ENCODE measurements at places on chromosomes 3 and 15. TPM values are rescaled to one million over a fixed set of nuclear protein-coding genes. Genes with fewer than 3 reads are reported as not detected.

The ERC2 gene
- total RNA-seq, result 0.43 TPM

The CCDC39 gene
- total RNA-seq, result not detected

The DPPA2 gene
- not detected for total RNA-seq

The SPINK8 gene
- total RNA-seq, result not detected

The SH2D7 gene
- 1.9 TPM for total RNA-seq

DNA sequence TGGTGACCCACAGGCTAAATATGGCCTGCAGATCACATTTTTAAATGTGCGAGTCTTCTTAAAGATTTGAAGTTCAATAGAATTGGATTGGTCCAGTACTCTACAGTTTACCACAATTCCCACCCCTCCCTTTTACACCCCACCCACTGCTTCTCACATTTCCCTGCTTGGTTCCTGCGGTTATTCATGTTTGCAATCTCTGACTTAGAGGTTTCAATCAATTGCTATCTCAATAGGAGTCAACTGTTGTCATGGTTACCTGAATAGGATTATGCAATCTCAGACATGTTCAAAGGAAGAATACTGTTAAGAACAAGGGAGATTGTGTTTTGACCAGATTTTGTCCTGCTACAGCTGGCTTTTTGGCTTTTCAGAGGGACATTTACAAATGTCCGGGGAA lies 4.9 kb upstream of the C3orf49 start:
- no peak for DNase-seq

- DNase-seq, result no peak
Measured at GRCh38 chr15:98842973-98843285, 164.7 kb downstream of the PGPEP1L start.

- DNase-seq, result no peak
Measured at GRCh38 chr3:7876741-7877297, 624.8 kb upstream of the LMCD1 start.

DNA sequence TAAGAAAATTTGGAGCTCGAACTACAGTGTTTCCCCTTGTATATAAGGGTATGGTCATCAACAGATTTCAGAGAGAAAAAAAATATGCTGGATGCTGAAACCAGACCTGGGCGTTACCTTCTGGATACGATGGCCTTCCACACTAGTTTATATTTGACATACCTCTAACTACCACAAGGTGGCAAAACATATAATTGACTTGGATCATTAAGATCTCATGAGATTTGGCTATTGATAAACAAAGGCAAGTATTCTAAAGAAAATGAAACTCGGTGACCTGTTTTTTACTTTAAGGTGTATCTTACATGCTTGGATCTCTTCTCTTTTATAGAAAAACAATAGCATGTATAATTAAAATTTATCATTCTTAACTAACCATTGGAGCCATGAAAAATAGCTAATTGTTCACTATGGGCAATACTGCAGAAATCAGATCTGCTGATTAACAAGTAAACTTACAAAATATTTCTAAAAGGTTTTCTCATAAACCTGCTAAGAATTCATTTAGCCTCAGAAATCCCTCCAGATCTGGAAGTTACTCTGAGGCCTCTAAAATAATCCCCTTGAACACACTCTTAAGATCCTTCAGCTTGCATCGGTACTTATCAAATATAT lies 300.6 kb upstream of the KCNH8 start:
- no peak for DNase-seq

DNA sequence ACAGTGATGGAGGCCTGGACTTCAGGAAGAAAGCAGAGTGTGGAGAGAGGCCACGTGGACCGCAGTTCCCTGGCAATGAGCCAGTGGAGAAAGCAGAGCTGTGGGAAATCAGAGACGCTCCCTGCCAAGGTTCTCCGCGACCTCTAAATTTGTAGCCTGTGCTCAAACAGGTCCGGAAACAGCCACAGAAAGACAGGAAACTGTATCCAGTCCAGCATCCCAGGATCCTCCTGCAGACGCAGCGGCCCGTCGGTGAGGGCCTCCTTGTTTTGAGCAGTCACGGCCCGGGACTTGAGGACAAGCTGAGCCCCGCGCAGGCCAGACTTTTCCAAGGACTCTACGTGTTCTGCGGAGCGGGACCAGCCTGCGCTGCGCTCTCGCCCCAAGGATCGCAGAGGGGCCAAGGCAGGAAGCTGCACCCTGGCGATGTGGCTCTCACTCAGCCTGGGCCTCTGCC lies 22.3 kb downstream of the RPSA start:
- no peak for DNase-seq

DNA sequence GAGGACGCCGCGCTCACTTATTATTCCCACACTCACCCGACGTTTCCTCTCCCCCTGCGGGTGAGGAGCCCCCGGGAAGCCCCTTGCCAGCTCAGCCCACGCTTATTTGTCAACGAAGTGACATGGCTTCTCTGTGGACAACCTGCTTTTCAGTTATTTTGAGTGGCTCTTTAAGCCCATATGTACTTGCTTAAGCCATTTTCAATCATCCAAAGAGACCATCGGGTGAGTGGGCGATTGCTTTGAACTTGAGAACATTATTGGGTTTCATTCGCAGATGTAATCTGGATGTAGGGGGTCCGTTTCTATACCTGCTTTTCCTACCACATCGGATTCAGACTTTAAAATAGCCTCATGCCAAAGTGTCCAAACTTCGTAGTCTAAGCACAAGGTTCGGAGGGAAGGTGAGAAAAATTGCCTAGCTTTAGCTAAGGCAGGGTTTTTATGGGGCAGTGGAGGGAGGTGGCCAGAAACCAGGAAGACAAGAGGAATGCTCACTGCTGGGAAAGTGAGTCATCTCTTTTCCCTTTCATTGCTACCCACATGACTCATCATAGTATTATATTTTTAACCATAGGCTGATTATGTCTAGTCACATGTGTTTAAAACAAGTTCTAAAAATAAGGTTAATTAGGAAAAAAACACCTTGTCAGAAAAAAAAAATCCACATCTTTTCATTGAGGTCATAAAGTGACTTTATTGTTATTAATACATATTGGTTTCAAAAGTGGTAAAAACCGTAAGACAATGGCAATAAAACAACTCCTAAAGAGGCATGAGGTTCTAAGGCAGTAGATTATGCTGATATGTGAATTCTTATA lies 773.1 kb upstream of the NR2F2 start:
- no peak for DNase-seq

DNA sequence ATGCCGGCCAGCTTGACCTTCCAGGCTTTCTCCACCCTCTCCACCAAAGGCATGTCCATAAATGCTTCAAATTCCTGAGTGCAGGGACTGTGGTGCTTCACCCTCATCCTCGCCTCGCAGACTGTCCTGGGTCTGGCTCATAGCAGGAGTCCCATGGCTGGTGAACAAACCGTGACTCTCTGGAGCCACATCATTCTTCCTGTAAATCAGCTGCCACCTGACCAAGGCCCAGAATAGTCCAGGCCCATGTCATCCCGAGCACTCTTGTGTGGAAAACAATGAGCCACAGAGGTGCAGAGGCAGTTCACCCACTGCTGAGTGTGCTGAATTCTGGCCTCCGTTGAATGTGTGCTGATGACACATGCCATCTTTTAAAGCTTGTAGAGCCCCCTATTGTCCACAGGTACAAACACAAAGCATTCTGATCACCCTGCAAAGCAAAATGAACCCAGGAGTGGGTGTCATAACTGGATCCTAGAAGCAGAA lies 68.6 kb downstream of the ABHD5 start:
- no peak for DNase-seq

DNA sequence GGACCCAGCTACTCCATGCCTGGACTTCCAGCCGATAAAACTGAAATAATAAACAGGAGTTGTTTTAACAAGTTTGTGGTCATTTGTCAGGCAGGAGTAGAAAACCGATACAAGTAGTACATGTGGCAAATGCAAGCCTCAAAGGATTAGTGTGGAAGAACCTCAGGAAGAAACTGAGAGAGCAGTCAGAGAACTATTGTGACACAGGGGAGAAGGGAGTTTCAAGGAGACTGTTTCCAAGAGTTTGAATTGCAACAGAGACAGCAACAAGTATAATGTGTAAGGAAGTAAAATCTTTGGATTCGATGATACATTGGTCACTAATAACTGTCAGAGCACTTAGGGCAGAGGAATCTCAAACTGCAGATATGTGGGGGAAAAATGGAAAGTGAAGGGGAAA lies 450.6 kb upstream of the ARHGEF26 start:
- DNase-seq, result no peak

Data from mucosa of descending colon (tissue), 3 donors.